ENCODE measurements at places on chromosomes 7 and 10.

- no peak for DNase-seq
Measured at GRCh38 chr7:30844916-30845315, 66.7 kb upstream of the AQP1 start.

DNA sequence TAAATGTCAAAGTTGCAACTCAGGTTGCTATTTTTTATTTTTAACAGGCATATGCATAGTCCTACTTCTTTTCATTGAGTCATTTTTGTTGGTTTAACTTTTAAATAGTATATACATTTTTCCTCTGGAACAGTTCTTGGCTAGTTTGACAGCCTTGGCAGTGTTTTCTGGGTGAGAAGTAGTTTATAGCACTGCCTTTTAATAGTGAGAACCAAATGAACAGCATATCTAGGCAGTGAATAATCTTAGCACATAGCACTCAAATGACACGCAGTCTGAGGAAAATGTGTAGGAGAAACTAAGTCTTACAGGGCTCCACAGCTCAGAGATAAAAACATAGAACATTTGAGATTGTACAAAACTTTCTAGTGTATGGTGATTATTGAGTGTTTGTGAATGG is 265.5 kb upstream of the POT1 start:
- no peak for DNase-seq

- DNase-seq: no peak
Measured at GRCh38 chr10:127210936-127211466, 14.6 kb upstream of the INSYN2A start.

- no peak for DNase-seq
Measured at GRCh38 chr10:80484676-80485075, 30.6 kb downstream of the TSPAN14 start.

DNA sequence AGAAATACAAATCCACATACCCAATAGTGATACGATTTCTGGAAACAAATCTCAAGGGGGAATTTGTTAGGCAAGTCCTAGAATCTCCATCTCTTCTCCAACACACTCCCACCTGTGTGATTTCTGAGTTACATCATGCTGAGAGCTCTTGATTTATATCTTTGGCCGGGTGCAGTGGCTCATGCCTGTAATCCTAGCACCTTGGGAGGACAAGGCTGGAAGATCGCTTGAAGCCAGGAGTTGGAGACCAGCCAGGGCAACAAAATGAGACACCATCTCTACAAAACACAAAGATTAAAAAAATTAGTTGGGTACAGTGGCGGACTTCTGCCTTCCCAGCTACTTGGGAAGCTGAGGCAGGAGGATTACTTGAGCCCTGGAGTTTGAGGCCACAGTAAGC is 1.5 kb upstream of the MTPN start:
- no peak for DNase-seq

DNA sequence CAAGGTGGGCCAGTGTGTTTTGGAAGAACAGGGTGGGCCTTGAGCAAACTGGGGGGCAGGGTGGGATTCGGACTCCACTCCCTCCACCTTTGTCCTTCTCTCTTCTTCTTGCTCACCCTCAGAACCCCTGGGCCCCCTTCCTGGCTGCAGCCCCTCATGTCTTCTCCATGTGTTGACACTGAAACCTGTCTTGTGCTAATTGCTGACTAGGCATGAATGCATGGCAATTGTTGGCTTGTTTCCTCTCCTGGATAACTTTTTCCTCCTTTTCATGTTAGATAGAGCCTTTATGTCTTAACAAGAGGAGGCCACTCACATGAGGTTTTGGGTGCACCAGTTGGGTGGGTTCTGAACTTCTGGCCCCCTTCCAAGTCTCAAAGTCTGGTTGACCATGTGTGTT is 181.6 kb upstream of the MKI67 start:
- no peak for DNase-seq

GRCh38 chr7:154884348-154884920 is 118.5 kb downstream of the PAXIP1 start:
- DNase-seq: no peak

DNA sequence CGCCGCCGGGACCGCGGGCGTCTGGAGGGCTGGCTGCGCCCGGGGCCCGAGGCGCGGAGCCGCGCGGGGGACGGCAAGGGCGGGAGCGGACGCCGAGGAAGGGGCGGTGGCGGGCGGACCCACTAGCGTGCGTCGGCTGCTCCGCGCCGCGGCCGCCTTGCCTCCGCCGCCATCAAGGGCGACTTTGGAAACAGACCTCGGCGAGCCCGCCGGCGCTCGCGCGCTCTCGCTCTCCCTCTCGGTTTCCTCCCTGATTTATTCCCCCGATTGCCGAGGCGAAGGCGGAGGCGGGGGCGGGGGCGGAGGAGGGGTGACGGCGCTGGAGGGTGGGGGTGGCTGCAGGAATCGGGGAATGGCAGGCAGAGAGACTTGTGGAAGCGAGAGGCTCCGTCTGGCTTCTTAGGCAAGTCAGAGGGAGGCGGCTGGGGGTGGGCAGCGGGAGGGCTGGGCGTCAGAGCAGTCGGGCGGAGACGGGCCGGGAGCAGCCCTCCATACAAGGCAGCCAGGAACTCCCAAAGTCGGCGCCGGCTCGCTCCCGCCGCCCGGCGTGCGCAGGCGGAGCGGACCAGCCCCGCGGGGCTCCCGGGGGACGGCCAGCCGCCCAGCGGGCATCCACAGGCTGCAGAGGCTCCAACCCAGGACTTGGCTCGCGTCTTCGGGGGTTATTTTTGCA is at the start of gene CACNA2D1:
Gene CACNA2D1, minus strand, starts transcription at position 231 of the 673 bp plus-strand sequence.
- DNase-seq: peak; percentile 83

DNA sequence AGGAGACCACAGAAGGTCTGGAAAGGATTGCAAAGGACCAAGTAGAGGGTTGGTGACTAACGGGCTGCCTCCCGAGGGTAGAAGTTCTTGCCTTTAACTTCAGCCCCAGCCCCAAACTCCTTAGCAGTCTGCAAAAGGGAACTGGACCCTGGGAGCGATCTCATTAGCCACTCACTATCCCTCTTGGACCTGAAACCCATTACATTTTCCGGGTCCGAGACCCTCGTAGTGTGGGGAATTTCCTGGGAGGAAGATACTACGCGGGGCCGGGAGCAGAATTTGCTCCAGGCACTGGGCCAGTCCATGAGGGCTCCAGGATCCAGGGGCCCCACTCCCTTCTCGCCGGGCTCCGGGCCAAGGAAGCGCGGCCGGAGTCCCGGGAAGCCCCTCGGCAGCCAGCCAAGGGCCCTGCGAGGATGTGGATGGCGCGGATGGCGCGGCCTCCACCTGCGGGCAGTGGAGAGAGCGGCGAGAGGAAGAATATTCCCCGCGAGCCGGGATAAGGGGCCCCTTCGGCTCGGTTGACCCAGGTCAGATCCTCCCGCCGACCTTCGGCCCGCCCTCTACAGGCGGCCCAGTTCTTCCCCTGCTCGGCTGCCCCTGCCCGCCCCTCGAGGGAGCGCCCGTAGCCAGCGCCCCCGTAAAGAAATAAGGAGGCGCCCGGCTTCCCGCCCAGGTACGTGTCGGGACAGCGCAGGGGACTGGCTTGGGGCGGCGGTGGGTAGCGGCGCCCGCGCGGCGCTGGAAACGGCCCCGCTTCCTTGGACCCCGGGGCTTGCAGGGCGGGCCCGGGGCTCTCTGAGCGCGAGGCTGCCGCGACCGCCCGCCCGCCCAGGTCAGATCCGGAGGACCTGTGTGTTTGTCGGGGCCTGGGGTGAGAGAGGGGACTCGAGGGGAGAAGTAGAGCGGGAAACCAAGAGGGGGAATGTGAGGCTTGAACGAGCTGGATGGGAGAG is at the start of gene MYO3A:
Gene MYO3A, plus strand, starts transcription at position 577 of the 956 bp plus-strand sequence. CDS start 17,882 bp downstream, outside the sequence.
- DNase-seq: no peak

GRCh38 chr10:1297566-1298301 is 241.5 kb downstream of the WDR37 start:
- DNase-seq: no peak

DNA sequence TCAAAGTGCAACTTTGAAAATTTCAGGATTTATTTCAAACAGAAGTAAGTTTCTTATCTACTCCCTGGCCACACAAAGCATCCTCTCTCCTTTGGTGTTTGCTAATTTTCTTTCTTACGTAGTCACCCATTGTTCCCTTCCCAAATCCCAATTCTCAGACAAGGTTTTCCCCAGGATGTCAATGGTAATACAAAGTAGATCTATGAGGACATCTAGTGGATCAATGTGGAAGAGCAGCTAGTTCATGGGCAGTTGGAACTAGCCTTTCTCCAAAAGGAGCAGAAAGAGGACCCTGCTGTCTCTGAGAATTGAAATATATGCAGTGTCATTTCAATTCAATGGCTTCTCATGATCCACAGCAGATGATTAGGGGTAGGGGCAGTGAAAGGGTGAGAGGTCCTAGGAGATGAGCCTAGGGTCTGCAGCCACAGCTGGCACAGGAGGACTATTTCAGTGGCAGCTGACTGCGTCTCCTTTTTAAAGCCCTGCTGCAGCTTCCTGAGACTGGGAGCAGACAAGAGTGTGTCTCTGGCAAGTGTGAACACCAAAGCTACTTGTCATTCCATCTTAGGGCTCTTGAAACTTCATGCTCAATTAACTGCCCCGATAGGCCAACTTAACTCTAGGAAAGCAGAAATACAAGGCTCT is 632.6 kb downstream of the KCNMA1 start:
- DNase-seq: no peak
